Hematopoietic multipotent progenitor cell (in vitro differentiated cells): ENCODE measurements at places on chromosomes 13 and 19. TPM values are rescaled to one million over a fixed set of nuclear protein-coding genes. Genes with fewer than 3 reads are reported as not detected.

DNA sequence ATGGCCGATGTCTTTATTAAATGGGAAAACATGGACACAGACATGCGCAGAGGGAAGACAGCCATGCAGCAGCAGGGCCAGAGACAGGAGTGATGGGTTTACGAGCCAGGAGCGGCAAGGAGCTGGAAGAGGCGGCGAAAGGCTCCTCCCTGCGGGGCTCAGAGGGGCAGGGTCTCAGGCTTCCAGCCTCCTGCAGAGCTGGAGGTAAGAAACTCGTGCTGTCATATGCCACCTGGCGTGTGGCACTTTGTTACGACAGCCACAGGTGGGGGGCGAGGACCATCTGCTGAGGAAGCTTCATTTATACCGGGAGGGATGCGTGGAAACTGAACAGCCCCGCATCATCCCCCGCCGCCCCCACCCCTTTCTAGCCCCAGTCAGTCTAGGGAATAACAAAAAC lies 52.0 kb upstream of the SPACA7 start:
- DNase-seq = no peak

- DNase-seq = no peak
Measured at GRCh38 chr13:27868641-27869435, 51.0 kb upstream of the PDX1 start.

TMPRSS9 gene
- 8.3 TPM for total RNA-seq

- no peak for DNase-seq
Measured at GRCh38 chr13:40440990-40441820, 225.2 kb downstream of the FOXO1 start.

LGALS4 gene
- 0.54 TPM for total RNA-seq

GRCh38 chr19:29812080-29812880 lies 489 bp downstream of the CCNE1 start:
- DNase-seq = no peak

DNA sequence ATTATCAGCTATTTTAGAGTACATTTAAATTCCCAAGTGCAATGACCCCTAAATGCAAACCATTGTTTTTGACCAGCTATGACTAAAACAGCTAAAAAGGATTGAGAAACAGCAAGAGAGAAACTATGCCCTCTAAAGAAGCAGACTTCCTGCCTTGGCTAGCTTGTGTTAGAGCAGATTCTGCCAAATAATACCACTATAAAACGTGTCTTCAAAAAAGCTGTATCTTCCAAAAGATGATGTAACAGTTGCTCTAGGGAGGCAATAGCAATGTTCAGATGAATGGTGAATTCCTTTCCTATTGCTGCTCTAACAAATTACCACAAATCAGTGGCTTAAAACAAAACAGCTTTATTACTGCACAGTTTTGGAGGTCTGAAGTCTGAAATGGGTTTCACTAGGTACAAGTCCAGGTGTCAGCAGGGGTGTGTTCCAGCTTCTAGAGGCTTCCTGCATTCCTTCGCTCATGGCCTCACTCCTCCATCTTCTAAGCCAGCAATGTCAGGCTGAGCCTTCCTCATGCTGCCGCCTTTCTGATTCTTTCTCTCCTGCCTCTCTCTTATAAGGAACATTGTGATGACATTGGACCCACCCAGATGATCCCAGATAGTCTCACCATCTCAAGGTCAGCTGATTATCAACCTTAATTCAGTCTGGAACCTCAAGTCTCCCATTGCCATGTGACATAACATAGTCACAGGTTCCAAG lies 84.5 kb downstream of the LRRC63 start:
- peak; percentile 40 for DNase-seq

- no peak for DNase-seq
Measured at GRCh38 chr13:114099191-114099590, 33.2 kb downstream of the RASA3 start.

- peak; percentile 72 for DNase-seq
Measured at GRCh38 chr19:57583521-57584416, at the start of gene ZIK1. ZIK1 (plus strand) TSS chr19:57584145; CDS start chr19:57584357, 212 bp downstream.

- DNase-seq = peak; percentile 89
Measured at GRCh38 chr19:10836479-10837330, 693 bp upstream of the TMED1 start.

DNA sequence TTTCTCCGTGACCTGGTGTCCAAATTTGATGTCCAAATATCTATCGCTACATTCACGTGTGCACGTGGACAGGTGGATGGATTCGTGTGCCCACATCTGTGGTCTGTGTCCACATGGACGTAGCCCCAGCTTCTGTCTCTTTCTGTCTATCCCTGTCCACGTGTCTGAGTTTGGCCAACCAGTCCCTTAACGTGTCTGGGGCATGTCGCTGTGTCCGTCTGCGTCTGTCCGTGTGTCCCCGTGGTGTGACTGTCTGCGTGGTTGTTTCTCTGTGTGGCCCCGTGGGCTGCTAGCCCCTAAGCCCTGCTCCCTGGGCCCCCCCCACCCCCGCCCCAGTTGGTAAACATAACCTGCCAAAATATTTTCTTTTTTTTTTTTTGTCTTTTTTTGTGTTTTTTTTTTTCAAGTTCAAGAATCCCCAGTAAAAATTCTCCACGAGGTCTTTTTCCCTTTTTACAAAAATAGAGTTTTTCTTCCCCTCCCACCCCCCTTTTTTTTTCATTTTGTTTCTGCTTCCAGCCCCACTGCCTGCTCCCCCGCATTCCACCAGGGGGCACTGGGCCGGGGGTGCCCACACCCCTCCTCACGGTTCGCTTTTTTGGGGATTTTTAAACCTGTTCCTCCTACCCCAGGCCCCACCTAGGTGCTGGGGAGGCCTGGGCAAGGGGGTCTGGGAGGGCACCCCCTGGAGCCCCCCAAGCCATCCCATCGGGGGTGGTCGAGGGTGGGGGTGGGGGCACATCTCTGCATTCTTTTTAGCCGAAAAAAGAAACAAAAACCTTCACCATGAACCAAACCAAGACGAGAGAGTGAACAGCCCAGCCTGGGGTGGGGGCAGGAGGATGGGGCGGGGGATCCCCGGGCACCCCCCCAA lies 18.3 kb downstream of the PRKCSH start:
- DNase-seq = peak; percentile 51
